ENCODE measurements at places on chromosomes 4 and X.

DNA sequence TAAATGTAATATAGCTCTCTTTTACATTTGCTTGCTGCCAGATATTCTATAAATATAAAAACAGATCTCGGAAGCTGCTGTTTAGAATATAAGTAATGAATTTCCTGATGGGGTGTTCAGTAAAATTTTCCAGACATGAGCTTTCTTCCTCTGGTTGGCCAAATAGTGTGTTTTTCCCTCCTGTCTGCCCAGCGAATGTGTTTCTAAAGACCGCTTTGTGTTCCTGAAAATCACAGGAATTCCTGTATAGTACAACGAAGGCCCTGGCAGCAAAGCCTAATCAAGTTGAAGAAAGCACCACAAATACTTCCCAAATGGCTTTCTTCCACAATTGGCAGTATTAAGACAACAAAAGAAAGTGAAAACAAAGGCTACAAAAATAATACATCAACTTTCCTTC is 494.1 kb downstream of the INPP4B start:
- H3K27me3 ChIP-seq, result no peaks in the 10 kb centered on the region
- no peak for DNase-seq
- H3K36me3 ChIP-seq, result peaks cover 38% of the 10 kb centered on the region

- no peak overlapping the region for H3K4me3 ChIP-seq
- DNase-seq, result no peak
Observed at GRCh38 chr4:64857198-64857597, 447.9 kb upstream of the TECRL start.

- DNase-seq, result no peak
- no peaks in the 10 kb centered on the region for H3K27me3 ChIP-seq
- H3K36me3 ChIP-seq, result no peaks in the 10 kb centered on the region
- H3K27ac ChIP-seq, result no peak overlapping the region
Observed at GRCh38 chr4:33658971-33659370, 2585.3 kb downstream of the ARAP2 start.

DNA sequence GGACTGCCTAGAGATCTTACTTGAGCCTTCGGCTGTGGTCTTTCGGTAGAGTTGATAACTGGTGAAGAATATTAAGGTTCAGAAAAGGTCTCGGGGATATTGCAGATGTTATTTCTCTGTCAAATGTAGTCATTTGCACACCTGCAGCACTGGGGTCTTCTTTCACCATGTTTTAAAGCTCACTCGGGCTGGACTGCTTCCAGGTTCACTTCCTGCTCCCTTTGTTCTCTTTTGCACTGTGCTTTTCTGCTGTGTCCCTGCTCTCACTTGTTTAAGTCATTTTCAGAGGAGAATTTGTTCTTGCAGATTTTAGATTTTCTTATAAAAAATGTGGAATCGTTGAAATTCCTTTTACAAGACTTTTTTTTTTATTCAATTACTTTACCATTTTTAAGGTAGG is 68.5 kb downstream of the BMPR1B start:
- no peak for DNase-seq
- no peak overlapping the region for H3K4me3 ChIP-seq
- no peak overlapping the region for H3K27ac ChIP-seq
- no peaks in the 10 kb centered on the region for H3K4me1 ChIP-seq

DNA sequence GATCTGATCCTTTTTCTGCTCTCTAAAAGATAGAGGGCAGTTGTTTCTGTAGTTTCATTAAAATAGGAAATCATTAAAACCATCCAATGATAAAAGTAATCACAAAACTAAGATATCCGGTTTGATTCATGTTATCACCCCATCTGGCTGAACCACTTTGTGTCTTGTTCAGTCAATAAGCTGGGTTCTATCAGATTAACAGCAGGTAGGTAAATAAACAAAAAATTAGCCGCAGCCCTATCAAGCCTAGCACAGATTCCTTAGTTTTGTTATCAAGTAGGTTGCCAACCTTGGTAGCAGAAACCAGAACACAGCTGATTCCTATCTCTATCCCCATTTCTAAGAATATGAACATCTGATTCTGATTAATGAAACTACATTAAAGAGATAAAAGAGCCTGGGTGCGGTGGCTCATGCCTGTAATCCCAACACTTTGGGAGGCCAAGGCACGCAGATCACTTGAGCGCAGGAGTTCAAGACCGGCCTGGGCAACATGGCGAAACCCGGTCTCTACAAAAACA is 118.6 kb upstream of the PLAC1 start:
- H3K36me3 ChIP-seq, result peaks cover 25% of the 10 kb centered on the region
- no peak overlapping the region for H3K4me3 ChIP-seq

DNA sequence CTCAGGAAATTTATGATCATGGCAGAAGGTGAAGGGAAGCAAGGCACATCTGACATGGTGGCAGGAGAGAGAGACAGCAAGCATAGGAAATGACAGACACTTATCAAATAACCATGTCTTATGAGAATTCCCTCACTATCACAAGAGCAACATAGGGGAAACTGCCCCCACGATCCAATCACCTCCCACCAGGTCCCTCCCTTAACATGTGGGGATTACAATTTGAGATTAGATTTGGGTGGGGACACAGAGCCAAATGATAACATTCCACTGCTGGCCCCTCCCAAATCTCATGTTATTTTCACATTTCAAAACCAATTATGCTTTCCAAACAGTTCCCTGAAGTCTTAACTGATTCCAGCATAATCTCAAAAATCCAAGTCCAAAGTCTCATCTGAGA is 8.2 kb upstream of the TMA16 start:
- H3K27ac ChIP-seq, result no peak overlapping the region
- no peak overlapping the region for H3K4me3 ChIP-seq
- H3K27me3 ChIP-seq, result peaks cover 30% of the 10 kb centered on the region
- DNase-seq, result no peak
- no peaks in the 10 kb centered on the region for H3K4me1 ChIP-seq

DNA sequence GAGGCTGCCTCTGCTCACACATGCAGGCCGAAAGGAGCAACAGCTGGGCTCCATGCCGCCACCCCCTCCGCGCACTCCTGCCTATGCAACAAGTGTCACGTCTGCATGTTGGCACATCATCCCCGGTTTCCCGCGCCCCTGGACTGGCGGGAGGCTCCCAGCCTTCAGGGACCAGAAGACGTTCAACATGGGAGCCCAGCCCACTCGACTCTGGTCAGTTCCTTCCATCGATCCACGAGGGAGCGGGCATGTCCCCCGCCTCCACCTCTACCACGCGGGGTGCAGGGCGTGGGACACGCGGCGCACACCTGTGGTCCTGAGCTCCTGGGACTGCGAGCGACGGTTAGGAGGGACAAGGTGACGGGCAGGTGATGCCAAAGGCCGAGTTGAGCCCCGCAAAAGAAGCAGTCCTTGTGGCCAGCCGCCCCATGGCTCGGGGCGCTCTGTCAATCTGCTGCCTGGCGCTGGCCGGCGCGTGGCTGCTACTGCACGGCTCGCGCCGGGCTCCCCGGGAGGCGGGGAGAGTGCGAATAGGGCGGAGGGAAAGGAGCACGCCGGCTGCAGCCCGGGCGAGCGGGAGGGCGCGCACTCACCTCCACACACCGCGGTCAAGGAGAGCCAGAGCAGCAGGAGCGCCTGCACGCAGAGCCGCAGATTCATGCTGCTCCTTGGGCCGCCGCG is 645 bp downstream of the APLN start:
- H3K4me3 ChIP-seq, result peak overlapping the region; percentile 66
- no peak overlapping the region for H3K27ac ChIP-seq
- peak; percentile 48 for DNase-seq
- peaks cover 14% of the 10 kb centered on the region for H3K4me1 ChIP-seq

- no peaks in the 10 kb centered on the region for H3K4me1 ChIP-seq
- DNase-seq, result no peak
- no peaks in the 10 kb centered on the region for H3K36me3 ChIP-seq
- H3K27me3 ChIP-seq, result peaks cover 11% of the 10 kb centered on the region
Observed at GRCh38 chr4:147513091-147513490, 32.2 kb downstream of the EDNRA start.

DNA sequence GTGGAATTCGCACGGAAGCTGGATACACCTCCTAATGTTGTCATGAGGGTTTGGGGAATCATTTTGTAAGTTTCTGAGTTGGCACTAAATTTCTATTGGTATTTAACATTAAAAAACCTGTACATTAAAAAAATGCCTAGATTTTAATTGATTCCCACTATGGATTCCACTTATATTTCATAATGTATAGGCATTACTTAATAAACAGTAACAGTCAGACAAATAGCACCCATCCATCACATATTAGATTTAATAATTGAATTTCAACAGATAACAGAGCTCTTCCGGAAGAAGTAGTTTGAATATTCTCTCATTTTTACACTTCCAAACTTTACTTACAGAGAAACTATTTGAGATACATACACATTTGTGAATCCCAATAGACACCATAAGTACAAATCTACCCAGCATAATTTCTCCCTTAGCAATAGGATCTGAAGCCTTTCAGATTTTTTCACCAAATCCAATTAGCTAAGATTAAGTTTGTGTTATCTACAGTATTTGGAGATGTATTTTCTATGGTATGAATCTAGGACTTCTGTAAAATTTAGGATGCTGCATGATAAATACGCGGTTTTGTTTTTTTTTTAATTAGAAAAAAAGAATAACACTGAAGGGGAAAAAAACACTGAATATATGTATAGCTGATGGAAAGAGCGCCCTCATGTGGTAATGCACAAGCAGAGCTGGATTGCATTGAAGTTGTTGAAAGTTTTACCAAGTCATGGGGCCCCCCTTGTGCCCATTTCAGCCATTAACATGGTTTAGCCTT is 12.2 kb upstream of the ODAM start:
- H3K27ac ChIP-seq, result no peak overlapping the region
- no peaks in the 10 kb centered on the region for H3K36me3 ChIP-seq
- H3K4me1 ChIP-seq, result no peaks in the 10 kb centered on the region
- no peak overlapping the region for H3K4me3 ChIP-seq

GRCh38 chr4:186778134-186778533 is 54.5 kb upstream of the FAT1 start:
- no peak for DNase-seq
- H3K4me1 ChIP-seq, result no peaks in the 10 kb centered on the region
- no peak overlapping the region for H3K27ac ChIP-seq

DNA sequence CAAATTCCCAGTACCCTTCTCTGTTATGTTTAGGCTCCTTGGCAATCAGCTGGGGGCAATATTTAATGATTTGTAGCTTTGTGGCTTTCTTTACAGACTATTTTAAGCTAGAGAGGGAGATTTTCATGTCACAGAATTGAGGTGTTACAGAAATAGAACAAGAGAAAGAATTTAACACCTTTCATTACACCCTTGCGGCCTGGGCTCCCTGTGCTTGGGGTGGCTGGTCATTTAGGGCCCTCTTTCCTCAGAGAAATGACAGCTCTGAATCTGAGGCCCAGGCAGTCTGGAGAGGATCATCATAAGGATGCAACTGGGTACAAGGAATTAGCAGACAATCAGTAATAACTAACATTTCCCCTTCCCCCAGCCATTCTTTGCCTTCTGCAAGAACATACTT is 104.5 kb upstream of the INTU start:
- no peaks in the 10 kb centered on the region for H3K36me3 ChIP-seq
- H3K27me3 ChIP-seq, result no peaks in the 10 kb centered on the region
- H3K4me3 ChIP-seq, result no peak overlapping the region
- no peak overlapping the region for H3K27ac ChIP-seq
- no peaks in the 10 kb centered on the region for H3K4me1 ChIP-seq

GRCh38 chrX:110015915-110016314 is 13.0 kb downstream of the TMEM164 start:
- peaks cover 5% of the 10 kb centered on the region for H3K4me1 ChIP-seq
- H3K27ac ChIP-seq, result no peak overlapping the region
- H3K27me3 ChIP-seq, result no peaks in the 10 kb centered on the region
- H3K4me3 ChIP-seq, result no peak overlapping the region
- DNase-seq, result no peak

GRCh38 chr4:114072781-114073180 is 93.3 kb upstream of the ARSJ start:
- H3K36me3 ChIP-seq, result no peaks in the 10 kb centered on the region
- H3K27ac ChIP-seq, result no peak overlapping the region
- H3K27me3 ChIP-seq, result no peaks in the 10 kb centered on the region
- no peak for DNase-seq
- H3K4me3 ChIP-seq, result no peak overlapping the region

DNA sequence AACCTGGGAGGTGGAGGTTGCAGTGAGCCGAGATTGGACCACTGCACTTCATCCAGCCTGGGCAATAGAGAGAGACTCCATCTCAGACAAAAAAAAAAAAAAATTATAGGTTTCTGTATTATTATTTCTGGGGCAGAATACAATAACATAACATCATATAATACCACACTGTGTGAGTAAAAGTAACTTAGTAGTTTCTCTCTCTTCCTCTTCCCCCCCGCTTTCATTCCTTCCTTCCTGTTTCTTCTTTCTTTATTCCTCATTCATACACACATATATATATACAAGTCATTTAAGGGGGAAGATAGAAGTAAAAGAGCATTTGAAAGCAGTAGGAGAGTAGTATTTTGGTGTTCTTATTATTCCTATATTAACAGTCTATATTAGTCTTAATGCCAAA is 55.9 kb upstream of the FHDC1 start:
- H3K27me3 ChIP-seq, result no peaks in the 10 kb centered on the region
- H3K4me3 ChIP-seq, result no peak overlapping the region
- no peaks in the 10 kb centered on the region for H3K4me1 ChIP-seq
- no peak overlapping the region for H3K27ac ChIP-seq
- peaks cover 24% of the 10 kb centered on the region for H3K36me3 ChIP-seq
- no peak for DNase-seq

DNA sequence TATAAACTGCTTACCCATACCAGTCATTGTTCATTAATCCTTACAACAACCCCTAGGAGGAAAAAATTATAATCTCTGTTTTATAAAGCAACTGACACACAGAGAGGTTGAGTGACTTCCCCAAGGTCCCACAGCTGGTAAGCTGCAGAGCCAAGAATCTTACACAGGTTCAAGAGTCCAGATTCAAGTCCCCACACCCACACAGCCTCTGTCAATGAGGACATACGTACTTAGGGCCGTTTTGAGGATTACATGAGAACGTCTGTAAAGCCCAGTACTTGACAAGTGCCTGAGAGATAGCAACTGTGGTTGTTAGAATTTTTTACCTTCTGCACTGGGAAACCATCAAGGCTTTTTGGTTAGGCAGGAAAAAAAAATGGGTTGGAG is 556 bp upstream of the SLC25A43 start:
- H3K4me1 ChIP-seq, result peaks cover 7% of the 10 kb centered on the region
- H3K4me3 ChIP-seq, result peak overlapping the region; percentile 82
- peaks cover 18% of the 10 kb centered on the region for H3K27me3 ChIP-seq
- DNase-seq, result no peak
- peak overlapping the region; percentile 14 for H3K27ac ChIP-seq
- H3K36me3 ChIP-seq, result no peaks in the 10 kb centered on the region

DNA sequence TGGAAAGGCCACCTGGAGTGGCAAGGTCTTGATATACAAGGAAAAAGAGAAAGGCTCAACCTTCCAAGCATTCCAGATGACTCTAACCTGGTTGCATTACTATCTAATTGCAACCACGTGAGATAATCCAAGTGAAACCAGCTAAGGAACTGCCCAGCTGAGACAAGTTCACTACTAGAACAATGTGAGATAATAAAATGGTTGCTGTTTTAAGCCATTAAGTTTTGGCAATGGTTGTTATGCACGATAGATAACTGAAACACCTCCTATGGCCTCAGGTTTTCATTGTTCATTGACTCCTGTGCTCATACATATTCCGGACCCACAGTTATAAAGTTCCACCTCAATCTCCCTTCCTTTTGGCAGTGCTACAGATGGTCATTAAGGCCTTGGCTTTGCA is 9.2 kb upstream of the CXorf66 start:
- H3K4me3 ChIP-seq, result no peak overlapping the region
- no peaks in the 10 kb centered on the region for H3K4me1 ChIP-seq
- no peak for DNase-seq
- H3K27ac ChIP-seq, result no peak overlapping the region
- H3K36me3 ChIP-seq, result no peaks in the 10 kb centered on the region

Measured in activated naive CD4-positive, alpha-beta T cell treated with anti-CD3 and anti-CD28 coated beads, Interleukin-2, amount 10 ng/mL, durations not matched to agents 7 days and 5 days (primary cell).